ENCODE measurements at places on chromosomes 7 and 10. TPM values are rescaled to one million over a fixed set of nuclear protein-coding genes. Genes with fewer than 3 reads are reported as not detected.

GRCh38 chr7:114540291-114540690, 125.7 kb downstream of the FOXP2 start:
- DNase-seq, result no peak

GRCh38 chr7:23863209-23863787, 153.3 kb downstream of the STK31 start:
- DNase-seq, result no peak

The EGR2 gene
- total RNA-seq, result 0.76 TPM

DNA sequence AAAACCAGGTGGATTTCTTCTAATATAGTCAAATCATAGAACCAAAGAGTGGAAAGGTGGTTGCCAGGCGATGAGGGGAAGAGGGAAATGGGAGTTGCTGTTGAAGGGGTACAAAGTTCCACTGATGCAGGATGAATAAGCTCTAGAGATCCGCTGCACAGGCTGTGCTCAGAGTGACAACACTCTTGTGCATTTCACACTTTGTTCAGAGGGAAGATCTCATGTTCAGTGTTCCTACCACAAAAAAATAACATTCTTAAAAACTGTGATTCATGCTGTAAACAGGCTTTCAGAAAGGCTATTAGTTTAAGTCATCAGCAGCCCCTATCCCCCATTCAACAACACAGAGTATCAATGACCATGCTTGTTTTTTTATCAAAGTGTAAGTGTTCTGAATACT, 213.8 kb downstream of the COBL start:
- no peak for DNase-seq

- DNase-seq, result no peak
Measured at GRCh38 chr7:123746931-123747488, 1.8 kb downstream of the WASL start.

DNA sequence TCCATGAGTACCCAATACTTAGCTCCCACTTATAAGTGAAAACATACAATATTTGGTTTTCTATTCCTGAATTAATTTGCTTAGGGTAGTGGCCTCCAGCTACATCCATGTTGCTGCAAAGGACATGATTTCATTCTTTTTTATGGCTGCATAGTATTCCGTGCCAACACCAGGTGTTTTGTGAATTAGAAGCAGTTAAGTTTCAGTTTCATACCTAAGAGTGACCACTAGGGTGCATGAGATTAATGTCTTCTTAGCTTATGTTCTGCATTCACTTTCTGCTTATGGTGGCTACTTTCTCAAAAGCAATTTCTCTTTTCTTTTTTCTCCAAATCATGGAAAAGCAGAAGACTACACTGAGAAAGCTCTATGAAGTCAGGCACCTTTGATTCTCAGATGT, 65.1 kb upstream of the VSTM2A start:
- DNase-seq, result no peak

The TYW1B gene
- 2.7 TPM for total RNA-seq

Measured in gastrocnemius medialis (tissue), 4 donors.